Fibroblast of skin of right biceps (primary cell): ENCODE measurements at places on chromosomes 6 and 20.

GRCh38 chr6:89237158-89237557 is 20.0 kb upstream of the GABRR1 start:
- no peak for DNase-seq

GRCh38 chr6:67591910-67592309 is 1043.2 kb upstream of the ADGRB3 start:
- no peak for DNase-seq

GRCh38 chr6:87436435-87436834 is 28.7 kb downstream of the CFAP206 start:
- DNase-seq = peak; percentile 66

DNA sequence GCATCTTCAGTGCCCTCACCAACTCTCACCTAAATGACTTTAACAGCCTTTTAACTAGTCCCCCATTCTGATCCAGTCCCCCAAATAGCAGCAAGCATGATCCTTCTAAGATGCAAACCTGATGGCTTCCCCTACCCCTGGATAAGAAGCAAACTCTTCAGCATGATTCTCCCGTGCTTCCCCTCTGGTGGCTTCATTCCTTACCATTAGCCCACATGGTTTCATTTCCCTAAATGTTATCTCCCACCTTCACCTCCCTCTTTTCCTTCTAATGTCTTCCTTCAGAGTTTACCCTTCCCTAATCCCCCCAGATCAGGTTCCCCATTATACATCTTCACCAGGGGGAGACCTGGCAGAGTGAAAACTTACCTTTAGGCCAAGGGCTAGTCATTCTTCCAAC is 4.0 kb upstream of the RAB5IF start:
- DNase-seq = no peak

GRCh38 chr6:84508981-84509380 is 255.4 kb downstream of the TBX18 start:
- DNase-seq = peak; percentile 48

DNA sequence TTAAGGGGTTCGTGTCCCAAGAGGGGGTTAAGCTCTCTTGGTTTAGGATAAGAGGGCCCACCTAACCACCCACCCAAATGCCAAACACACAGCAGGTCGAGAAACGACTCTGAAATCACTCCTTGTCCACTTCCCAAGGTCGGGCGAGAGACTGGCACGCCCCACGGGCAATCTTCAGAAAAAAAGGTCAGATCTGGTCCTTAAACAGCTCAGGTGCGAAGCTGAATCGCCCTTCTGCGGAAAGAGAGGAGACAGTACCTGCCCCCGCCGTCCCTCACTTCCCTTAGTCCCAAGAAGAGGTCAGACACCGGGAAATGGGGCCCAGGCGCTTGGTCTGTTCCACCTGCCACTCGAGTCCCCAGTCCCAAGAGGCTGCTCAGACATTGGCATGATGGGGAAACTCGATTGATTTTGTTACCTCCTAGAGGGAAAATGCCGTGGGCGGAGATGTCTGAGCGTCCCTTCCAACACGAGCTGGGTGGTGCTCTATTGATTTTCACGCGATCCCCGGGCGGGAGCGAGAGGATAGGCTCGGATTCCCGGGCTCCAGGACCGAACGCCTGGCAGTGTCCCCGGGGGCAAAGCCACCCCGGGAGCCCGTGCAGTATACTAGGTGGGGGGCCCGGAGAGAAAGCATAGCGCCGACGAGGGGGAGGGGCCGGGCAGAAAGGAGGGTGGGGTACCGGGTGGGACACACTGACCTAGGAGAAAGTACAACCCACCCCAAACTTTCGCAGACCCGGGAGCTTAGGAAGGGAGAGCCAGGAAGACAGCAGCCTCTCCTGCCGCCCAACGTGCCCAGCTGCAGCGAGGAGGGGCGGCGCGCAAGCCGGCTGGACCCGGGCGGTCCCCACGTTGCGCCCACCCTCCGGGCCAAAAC is 1.1 kb upstream of the SAMD5 start:
- DNase-seq = peak; percentile 2

- DNase-seq = no peak
Observed at GRCh38 chr6:20166210-20166609, 46.1 kb downstream of the MBOAT1 start.

- no peak for DNase-seq
Observed at GRCh38 chr6:18447552-18447951, 60.4 kb downstream of the RNF144B start.

DNA sequence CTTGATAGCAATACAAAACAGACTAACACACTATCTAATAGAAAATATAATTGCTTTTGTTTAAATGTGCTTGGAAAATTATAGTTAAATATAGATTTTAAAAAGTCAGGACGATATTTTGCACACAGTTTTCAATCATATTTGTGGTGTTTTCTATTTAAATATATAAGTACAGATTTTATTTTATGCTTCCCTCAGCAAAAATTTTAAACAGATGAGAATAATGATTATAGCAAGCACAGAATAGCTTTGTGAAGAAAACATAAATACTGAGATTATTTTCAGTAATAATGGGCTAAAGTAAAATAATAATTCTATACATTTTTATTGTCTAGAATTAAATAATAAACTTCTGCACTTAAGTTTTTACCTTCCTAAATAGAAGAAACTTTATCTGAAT is 809.4 kb downstream of the PHF3 start:
- DNase-seq = no peak

DNA sequence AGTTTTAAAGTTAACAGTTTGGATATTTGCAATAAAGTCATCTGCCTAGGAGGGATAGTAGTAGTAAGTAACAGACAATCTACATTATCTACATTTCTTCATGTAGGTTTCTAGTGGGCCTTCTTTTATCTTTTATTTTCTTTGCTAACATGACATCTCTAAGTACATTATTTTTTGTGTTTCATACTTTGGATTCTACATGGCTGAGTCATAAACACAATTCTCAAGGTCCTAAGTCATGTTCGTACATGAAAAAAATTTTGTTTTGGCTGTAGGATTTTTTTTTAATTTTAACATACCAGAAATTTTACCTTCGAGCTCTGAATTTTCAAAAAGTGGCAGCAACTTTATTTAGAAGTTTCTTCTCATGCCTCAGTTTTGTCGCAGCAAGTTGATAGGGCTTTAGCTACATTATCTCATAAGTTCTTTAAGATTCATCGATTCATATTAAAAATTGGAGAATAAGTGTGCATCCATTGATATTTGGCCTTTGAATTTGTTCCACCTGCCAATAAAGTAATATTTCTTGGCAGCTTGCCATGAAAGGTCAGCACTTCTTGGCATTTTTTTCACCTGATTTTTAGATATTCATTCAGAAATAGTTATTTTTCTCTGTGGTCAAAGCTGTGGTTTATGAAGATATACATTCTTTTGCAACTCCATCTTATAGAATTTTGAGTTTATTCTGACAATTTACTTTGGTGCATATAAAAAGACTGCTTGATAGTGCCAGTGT is 146.2 kb downstream of the GRIK2 start:
- DNase-seq = peak; percentile 79

DNA sequence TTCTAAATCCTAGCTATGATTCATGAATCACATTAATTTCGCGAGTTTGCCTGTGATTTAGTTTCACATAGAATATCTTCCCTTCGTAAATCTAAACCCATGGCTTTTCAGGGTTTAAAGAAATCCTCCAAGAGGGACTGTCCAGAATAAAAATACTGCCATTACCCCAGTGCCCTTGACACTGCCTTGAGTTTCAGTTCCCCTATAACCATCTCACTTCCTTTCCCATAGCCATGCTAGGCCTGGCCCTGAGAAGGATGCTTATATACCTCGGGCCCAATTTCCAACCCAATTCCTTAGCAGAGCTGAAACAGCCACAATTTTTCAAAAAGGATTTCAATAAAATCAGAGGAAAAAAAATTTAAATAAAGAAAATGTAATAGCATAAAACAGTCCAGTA is 697.3 kb downstream of the FRK start:
- DNase-seq = no peak

DNA sequence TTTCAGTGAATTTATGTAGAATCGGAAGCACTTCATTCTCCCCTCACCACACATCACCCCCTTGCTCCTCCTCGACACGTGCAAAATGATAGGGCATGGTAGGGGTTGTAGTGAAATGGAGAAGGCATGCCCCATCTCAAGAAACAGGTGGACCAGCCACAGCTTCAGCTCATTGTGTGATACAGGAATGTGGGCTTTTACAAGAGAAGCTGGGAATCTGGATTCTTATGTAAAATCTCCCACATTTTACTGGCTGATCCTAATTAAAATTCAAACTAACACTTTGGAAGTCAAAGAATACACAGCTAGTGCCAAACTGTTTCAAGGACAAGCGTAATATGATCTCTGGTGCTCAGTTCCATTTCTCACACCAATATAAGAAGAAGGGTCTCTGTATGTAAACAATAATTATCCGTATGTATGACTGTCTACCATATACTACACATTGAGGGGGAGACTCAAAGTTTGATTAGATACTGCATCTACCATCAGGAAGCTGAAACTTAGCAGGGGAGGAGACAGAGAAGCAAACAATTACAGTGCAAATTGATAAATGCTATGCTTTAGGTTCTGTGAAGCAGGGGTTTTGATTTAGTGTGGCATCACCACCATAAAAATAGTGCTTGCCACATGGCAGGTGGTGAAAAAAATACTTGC is 24.3 kb upstream of the KIAA0408 start:
- no peak for DNase-seq

DNA sequence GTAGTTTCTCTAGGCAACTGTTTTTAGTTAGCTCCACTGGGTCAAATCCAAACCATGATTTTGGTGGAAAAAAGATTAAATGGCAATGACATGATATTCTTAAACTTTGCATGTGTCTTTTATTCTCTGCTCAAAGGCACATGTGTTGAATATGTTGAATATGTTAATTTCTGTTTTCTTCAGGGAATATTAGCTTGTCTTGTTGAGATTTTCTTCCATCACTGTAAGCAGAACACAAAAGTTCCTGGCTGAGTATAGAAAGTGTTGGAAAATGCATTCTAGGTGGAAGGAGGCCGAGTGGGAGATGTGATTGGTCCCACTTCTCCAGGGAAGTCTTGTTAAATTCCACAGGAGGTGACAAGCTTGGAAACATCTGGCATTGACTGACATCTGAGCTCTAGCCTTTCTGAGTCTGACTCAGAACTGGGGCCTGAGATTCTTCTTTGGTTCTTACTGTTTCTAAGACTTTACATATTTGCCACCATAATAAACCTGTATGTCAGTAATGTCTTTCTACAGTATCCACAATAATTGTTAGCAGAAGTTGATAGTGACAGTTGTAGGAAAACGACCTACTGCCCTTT is 81.1 kb downstream of the LAMA4 start:
- peak; percentile 30 for DNase-seq

DNA sequence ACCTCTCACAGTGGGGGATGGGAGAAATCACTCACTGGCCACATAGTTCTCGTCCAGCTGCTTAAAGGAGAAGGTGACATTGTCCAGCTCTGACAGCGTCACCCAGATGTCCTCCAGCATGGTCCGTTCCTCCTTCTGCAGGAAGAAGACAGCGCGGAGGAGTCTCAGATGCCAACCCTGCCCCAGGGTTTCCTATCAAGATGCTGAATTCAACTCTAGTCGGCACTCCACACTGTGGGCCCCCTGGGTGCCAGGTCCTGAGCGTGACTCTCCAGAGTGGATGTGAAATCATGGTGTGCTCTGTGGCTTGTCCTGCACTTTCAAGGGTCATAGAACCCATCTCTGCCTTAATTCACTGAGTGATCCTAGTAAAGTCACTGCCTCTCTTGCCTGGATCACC is 193.2 kb downstream of the PREX1 start:
- no peak for DNase-seq

- peak; percentile 73 for DNase-seq
Observed at GRCh38 chr6:97322811-97323210, 39.8 kb upstream of the MMS22L start.

GRCh38 chr6:116766506-116767176 is 1.1 kb upstream of the FAM162B start:
- no peak for DNase-seq

- no peak for DNase-seq
Observed at GRCh38 chr6:73548458-73549446, 27.9 kb upstream of the EEF1A1 start.

DNA sequence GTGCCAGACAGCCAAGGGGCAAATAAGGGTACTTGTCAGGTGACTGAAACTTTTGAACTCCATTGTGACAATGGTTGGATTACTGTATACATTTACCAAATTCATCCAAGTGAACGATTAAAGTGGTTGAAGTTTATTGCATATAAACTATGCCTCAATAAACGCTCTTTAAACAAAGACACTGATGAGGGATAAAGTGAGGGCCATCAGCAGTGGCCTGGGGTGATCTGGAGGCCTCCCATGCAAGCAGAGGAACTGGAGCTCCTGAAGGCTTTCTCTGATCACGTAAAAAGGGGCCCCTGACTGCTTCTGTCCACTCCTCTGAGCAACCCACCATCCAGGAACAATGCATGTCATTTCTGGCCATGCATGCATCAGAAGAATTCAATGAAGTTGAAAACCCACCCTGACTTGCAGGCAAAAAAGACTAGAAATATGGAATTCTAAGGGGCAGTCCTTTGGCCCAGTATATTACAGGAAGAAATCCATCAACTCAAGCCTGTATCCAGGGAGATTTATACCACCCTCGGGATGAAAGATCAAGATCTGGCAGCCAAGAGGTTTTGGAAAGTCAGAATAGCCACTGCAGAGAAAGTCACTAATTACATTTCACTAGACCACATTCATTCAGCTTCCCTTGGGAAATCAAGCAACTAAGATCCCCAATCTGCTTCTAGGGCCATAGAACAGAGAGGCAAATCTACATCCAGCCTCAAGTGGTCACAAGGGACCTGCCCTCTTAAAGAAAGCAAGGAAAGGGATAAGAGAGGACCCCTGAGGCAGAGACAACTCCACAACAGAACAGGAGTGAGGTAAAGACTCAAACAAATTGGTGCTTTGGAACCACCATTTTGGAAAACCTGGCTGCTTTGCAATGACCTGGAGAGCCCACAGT is 31.7 kb upstream of the RAB22A start:
- DNase-seq = peak; percentile 3

DNA sequence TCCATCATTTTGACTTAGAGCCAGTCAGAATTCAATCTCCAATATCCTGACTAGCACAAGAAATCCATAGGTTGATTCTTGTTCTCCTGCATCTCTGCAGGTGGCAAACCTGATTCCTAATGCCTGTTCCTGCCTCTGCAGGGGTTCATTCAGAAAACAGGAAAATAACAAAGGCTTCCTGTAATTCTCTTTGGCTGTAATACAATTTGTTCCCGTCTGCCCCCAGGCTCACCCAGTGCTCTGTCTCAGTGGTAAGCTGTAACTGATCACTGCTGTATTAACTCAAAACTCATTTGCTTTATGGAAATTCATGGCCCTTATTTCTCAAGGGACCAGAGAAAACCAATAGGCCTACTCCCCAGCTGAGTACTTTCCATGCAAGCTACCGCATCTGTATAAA is 88.6 kb downstream of the OPRM1 start:
- DNase-seq = no peak
